Heart right ventricle (tissue), 16 donors: ENCODE measurements at places on chromosomes 7 and 10.

- no peak for DNase-seq
Measured at GRCh38 chr7:985915-986741, 3.1 kb downstream of the CYP2W1 start.

- DNase-seq = no peak
Measured at GRCh38 chr7:55570939-55571338, 1.4 kb downstream of the VOPP1 start.

GRCh38 chr7:36617408-36617807, 106.9 kb downstream of the AOAH start:
- DNase-seq = no peak

DNA sequence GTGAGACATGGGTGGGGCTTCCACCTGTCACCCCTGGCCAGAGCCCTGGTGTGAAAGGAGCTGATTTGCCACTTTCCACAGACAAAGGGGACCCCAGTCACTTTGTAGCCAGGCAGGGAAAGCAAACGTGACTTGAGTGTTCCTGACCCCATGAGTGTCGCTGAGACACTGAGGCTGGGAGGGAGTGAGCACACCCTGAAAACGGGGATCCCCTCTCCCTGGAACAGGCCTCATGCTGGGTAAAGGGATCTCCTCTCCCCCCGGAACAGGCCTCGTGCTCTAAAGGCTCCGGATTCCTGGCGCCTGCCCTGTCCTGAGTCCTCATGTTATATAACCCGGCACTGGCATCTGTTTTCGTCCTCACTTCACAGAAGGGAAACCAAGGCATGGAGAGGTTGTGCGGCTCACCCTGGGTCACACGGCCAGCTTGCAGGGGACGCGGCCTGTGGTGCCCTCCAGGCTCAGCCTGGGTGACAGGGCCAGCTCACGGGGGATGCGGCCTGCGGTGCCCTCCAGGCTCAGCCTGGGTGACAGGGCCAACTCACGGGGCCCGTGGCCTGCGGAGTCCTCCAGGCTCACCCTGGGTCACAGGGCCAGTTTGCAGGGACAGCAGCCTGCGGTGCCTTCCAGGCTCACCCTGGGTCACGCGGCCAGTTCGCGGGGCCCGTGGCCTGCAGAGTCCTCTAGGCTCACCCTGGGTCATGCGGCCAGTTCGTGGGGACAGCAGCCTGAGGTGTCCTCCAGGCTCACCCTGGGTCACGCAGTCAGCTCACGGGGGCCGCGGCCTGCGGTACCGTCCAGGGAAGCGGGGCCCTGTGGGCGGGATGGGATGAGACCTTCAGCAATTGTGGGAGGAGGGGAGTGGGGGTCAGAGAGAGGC, 104.7 kb downstream of the PDGFA start:
- no peak for DNase-seq

DNA sequence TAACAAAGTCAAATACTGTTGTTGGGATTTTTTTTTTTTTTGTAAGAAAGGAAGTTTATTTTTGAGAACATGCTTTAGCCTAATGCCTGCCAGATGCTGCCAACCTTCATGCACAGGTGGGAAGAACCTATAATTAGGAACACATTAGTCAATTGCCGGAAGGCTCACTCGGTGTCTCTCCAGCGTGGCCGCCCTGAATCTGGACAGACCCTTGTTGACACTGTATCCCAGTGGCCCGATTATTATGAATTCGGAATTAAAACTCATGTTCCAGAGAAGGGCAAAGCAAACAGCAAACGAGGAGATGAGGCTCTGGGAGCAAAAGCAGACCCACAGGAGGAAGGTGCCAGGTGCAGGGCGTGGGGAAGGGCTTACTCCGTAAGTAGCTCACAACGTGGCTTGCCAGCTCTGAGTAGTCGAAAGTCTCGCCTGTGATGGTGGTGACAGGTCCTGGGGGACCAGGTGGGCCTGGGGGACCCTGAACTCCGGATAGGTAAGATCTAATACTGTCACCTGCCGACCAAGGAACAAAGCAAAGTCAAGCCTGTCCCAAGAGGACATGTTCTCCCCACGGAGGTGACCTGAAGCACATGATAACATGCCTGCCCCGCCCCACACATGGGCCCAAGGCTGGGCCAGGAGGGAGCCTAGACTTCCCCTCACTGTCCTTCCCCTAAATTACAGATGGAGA, 48.3 kb downstream of the COL17A1 start:
- no peak for DNase-seq

DNA sequence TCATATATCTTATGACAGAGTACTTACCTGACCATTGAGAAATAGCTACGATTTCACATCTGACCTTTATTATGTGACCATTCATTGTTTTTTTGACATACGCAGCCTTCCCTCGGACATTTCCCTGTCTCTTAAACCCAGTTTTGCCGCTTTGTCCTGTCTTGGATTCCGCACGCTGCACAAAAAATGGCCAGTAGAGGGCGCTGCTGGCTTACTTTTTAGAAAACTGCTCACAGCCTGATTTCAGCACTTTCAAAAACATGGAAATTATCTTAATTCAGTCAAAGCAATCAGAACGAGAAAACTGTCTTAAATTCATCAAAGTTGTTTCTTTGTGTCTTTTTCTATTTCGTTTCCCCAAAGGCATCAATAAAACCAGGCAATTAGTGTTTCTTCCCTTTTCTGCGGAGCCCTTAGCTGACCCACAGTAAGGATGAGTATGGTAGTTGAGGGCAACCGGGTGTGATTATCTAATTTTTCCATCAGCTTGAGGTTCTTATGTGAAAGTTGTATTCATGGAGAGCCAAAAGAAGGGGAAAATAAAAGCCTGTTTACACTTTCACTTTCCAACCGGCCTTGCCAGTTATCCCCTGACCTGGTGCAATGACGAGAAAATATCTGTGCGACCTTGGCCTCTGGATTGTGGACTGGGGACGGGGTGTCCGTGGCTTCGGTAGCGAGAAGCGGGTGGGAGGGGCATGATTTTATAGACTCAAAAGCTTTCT, 144.4 kb downstream of the DYNC1I1 start:
- DNase-seq = peak; percentile 80

DNA sequence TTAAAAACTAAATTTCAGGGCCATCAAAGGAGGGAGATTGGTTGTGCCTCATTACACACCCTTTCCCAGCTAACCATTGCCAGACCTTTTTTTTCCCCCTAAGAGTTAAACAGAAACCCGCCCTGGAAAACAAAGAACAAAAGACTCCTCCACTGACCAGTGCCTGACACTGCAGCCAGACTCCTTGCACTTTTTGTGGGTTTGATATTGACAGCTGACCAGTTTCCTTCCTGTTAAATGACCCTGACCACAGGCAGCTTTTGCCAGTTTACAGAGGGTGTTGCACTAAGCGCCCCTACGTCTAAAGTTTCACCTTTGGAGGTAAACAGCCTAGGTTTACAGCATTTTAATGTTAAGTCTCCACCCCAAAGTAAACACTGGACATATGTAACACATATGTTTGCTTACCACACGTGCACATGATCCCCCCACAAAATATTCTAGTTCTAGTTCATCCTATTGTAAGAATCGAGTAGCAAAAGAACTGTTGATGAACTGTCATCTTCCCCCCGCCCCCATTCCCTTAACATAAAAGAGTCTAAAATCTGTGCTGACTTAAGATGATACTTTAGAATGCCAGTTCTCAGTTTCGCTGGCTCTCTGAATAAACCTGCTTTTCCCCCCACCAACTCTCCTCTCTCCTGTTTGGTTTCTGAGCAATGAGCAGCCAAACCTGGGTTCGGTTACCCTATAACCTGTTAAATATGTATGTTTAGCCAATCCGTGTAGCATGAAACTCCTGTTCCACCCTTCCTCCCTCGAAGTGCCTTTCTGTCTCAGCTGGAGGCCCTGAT, 38.0 kb downstream of the FOXI2 start:
- no peak for DNase-seq

DNA sequence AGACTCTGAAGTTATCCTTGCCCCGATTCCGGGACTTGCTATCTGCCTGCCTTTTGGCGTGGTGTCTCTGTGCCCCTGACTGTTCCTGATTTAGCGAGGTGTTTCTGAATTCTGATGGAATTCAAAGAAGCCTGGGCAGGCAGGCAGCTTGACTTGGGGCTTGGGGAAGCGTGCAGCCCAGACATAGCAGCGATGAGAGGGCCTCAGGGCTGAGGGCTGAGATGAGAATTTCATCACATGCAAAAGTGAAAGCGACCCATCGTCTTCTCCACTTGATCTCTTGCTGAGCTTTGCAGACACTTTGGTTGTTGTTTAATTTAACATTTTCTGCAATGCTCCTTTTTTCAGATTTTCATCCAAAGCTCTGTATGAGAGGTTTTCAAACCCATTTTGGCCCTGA, 57.8 kb downstream of the TCF7L2 start:
- DNase-seq = no peak

- no peak for DNase-seq
Measured at GRCh38 chr10:13068071-13068470, 31.9 kb upstream of the OPTN start.

DNA sequence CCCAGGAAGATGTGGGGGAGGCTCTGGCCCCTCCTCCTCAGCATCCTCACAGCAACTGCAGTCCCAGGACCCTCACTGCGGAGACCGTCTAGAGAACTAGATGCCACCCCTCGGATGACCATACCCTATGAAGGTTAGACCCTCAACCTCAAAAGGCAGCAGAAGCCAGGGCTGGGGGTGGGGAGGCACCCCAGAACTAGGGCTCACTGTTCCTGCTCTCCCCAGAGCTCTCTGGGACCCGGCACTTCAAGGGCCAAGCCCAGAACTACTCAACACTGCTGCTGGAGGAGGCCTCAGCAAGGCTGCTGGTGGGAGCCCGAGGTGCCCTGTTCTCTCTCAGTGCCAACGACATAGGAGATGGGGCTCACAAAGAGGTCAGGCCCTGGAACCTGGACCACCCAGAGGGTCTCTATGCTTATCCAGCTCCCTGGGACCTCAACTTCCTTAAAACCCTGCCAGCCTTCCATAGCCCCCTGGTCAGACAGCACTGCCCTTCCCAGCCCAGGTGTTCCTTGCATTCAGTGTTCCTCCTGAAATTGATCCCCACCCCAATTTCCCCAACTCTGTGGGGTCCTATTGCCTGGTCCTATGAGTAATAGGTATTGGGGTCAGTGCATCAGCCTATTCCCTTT, 3.7 kb downstream of the SEMA4G start:
- DNase-seq = no peak

DNA sequence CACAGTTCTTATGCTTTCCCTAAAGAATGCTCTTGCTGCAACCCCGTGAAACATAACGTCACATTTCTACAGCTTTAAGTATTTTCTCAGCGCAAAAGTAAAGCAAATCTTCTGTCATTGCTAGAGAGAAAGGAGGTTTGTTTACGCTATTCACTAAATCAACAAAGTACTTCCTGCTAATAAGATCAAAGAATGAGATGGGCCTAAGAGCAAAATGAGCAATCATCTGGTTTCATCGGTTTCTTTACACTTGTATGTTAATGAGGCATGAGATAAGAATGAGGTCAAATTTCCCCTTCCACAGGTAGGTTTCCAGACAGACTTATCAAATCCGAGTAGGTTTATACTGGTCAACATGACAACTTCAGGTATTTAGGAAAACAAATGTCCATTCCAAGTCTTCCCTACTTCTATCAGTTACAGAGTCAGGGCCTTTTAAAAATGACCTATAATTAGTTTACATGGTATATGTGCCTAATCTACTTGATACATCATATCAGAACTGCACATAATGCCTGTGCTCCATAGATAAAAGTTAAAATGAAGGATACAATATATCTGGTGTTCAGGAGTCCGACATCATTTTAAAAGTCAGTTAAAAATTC, 8.4 kb downstream of the USP6NL start:
- no peak for DNase-seq

GRCh38 chr7:151272877-151273276, 24.4 kb upstream of the SMARCD3 start:
- DNase-seq = peak; percentile 60

- no peak for DNase-seq
Measured at GRCh38 chr7:3146571-3147226, 103.0 kb upstream of the CARD11 start.

- DNase-seq = no peak
Measured at GRCh38 chr10:74644738-74645137, 181.7 kb upstream of the KAT6B start.

GRCh38 chr7:3899559-3899991, 598.5 kb downstream of the SDK1 start:
- DNase-seq = no peak

DNA sequence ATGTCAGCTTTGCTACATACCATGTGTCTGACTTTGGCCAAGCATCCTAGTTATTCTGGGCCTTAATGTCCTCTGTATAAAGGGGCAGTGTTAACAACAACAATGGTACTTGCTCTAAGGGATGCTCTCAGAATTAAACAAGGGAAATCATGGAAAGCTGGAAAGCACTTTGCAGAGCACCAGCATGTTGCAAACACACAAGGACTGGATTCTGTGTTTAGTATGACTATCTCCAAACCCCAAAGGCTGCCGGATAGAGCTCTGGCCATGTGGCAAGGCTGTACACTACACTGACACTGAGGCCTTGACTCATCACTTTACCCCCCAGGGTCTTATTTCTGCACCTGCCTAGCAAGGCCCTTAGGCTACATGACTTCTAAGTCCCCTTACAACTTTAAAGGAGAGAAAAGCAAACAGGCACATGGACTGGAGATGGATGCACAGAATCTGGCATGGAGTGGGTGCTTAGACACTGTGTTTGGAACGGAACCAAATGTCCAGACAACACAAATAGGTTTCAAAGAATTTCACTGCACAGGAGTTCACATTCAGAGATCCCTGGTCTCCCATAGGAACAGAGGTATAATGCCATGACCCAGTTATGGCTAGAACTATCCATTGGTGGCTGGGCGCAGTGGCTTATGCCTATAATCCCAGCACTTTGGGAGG, 74.6 kb downstream of the FAM13C start:
- DNase-seq = no peak

GRCh38 chr7:22613496-22613895, 113.5 kb upstream of the IL6 start:
- no peak for DNase-seq

DNA sequence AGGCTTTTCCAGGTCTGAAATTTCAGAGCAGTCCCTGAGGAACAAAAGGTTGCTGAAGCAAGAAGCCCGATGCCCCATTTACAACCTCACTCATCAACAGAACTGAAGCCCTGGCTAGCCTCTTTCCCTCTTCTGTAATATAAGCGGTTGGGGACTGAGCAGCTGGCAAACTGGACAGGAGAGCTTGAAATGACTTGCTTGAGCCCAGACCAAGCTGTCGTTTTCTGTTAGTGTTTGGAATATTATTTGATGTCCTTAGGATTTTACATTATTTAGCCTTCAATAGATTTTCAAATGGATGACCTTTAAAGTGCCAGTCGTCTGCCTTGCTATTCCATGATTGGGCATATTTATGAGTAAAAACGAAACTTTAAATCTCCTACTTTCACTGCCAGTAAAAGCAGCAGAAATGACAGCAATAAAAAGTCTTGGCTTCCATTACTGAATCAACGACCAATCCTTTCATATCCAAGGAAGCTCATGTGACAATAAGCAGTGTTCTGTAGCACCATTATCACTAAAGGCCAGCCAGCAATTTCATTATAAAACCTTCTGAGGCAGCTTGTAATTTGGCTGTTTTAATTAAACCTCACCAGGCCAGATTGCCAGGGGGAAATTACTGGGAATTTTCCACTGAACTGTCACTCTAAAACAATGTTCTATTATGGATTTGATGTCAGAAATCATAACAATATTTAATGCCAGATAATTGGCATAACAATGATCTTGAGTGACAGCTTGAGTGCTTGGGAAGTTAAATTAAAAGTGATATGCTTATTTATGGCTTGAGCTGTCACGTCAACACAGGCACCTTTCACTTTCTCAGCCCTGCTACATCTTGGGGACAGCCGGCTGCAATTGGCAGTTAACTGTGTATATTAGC, 85.9 kb downstream of the LSMEM1 start:
- no peak for DNase-seq

- DNase-seq = no peak
Measured at GRCh38 chr10:90968328-90969081, 47.6 kb upstream of the ANKRD1 start.
